ENCODE measurements at places on chromosomes 3 and 15. TPM values are rescaled to one million over a fixed set of nuclear protein-coding genes. Genes with fewer than 3 reads are reported as not detected.

GRCh38 chr15:83720468-83720867 is 66.5 kb downstream of the ADAMTSL3 start:
- no peaks in the 10 kb centered on the region for H3K36me3 ChIP-seq
- no peak overlapping the region for H3K27ac ChIP-seq
- DNase-seq, result no peak
- no peak overlapping the region for H3K4me3 ChIP-seq
- H3K27me3 ChIP-seq, result no peaks in the 10 kb centered on the region

DNA sequence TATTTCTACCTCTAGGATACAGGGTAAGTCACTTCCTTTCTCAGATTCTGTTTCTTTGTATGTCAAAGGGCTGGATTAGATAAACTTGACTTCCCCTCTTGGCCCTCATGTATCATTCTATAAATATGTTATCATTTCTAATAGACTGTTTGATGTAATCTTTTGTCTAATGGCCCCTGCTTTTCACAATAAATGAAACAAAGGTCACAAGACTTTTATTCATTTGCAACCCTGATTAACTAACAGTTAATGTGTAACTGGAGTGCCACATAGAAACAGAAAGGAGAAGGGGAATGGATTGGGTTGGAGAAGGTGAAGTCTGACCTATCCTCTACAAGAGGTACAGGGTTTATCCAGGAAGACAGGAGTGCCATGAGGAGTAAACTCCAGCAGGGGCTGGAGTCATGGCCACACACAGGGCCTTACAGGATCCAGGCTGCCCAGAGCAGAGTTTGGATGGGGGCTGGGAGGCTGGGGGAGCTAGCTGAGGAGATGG is 8.0 kb upstream of the B3GNT5 start:
- H3K27me3 ChIP-seq, result no peaks in the 10 kb centered on the region
- no peaks in the 10 kb centered on the region for H3K4me1 ChIP-seq
- DNase-seq, result no peak
- no peaks in the 10 kb centered on the region for H3K36me3 ChIP-seq

DNA sequence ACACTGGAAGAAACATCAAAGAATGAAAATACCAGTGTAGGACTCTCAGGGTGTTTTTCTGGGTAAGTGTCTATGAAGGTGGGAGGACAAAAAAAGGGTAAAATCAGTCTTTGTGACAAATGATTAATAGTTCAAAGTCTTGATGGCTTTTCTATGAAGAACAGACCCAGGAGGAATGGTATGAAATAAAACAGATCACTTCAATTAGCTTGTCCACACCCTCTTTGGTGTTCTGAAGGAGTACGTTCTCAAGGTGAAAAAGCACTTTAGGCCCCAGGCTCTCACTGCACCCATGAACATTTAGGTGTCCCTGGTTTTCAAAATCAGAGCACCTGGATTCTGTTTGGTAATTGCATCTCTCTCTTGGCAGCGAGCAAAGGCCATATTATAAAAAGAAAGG is 383.6 kb upstream of the NR2F2 start:
- peaks cover 3% of the 10 kb centered on the region for H3K4me1 ChIP-seq
- no peaks in the 10 kb centered on the region for H3K27me3 ChIP-seq
- no peaks in the 10 kb centered on the region for H3K36me3 ChIP-seq
- no peak overlapping the region for H3K27ac ChIP-seq
- DNase-seq, result no peak
- no peak overlapping the region for H3K4me3 ChIP-seq

GRCh38 chr15:75023872-75024636 is 664 bp downstream of the PPCDC start:
- peak; percentile 58 for DNase-seq
- H3K4me1 ChIP-seq, result no peaks in the 10 kb centered on the region
- no peaks in the 10 kb centered on the region for H3K36me3 ChIP-seq
- peak overlapping the region; percentile 97 for H3K4me3 ChIP-seq

- peak; percentile 30 for DNase-seq
- H3K27me3 ChIP-seq, result no peaks in the 10 kb centered on the region
- peak overlapping the region; percentile 58 for H3K27ac ChIP-seq
- H3K4me1 ChIP-seq, result peaks cover 24% of the 10 kb centered on the region
- no peaks in the 10 kb centered on the region for H3K36me3 ChIP-seq
- H3K4me3 ChIP-seq, result no peak overlapping the region
Observed at GRCh38 chr15:31606931-31607497, 280.4 kb downstream of the KLF13 start.

- no peaks in the 10 kb centered on the region for H3K36me3 ChIP-seq
- peaks cover 96% of the 10 kb centered on the region for H3K4me1 ChIP-seq
- no peak overlapping the region for H3K4me3 ChIP-seq
- peak overlapping the region; percentile 98 for H3K27ac ChIP-seq
- H3K27me3 ChIP-seq, result no peaks in the 10 kb centered on the region
- DNase-seq, result peak; percentile 70
Observed at GRCh38 chr3:112650482-112650881, 9.5 kb upstream of the CCDC80 start.

DNA sequence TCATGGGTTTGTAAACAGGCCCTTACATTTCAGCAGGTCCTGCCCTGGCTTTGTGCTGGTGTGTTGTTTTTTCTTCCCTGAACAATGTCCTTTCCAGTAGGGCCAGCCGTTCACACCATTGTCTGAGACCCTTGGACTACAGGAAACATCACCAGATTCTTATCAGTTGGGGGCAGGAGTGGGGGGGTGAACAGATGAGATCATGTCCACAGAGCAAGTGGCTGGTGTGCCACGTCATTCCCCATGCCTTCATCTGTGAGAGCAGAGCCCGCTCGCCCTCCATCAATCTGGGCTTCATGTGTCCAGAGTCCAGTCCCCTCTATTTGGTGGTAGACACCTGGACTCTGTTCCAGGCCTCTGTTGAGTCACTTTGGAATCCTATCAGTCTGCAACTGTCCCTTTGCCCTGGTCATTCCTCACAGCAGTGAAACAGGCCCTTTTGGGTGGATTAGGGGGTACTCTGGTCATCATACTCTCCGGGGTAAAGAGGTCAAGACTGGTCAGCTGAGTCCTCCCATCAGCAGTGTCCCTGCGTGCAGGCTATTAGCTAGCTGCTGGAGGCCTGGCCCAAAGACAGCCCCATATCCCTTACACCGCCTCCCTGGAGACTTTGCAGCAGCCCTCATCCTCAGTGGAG is 15.0 kb downstream of the SEMA3G start:
- no peaks in the 10 kb centered on the region for H3K27me3 ChIP-seq
- no peak overlapping the region for H3K27ac ChIP-seq
- no peak for DNase-seq
- no peaks in the 10 kb centered on the region for H3K4me1 ChIP-seq
- H3K4me3 ChIP-seq, result no peak overlapping the region

GRCh38 chr3:125212091-125212508 is 448 bp downstream of the SLC12A8 start:
- peak overlapping the region; percentile 55 for H3K4me3 ChIP-seq
- H3K36me3 ChIP-seq, result no peaks in the 10 kb centered on the region
- H3K4me1 ChIP-seq, result peaks cover 20% of the 10 kb centered on the region
- no peaks in the 10 kb centered on the region for H3K27me3 ChIP-seq
- no peak for DNase-seq

Gene ACKR4
- 14.8 TPM for polyA plus RNA-seq

Gene GREM1
- polyA plus RNA-seq, result 575 TPM

GRCh38 chr3:187315872-187316271 is 24.3 kb upstream of the MASP1 start:
- DNase-seq, result peak; percentile 78
- no peak overlapping the region for H3K4me3 ChIP-seq
- H3K4me1 ChIP-seq, result peaks cover 18% of the 10 kb centered on the region
- peak overlapping the region; percentile 16 for H3K27ac ChIP-seq
- no peaks in the 10 kb centered on the region for H3K36me3 ChIP-seq

GRCh38 chr15:92266796-92267685 is 126.6 kb upstream of the ST8SIA2 start:
- H3K36me3 ChIP-seq, result no peaks in the 10 kb centered on the region
- no peak for DNase-seq
- H3K27ac ChIP-seq, result no peak overlapping the region

DNA sequence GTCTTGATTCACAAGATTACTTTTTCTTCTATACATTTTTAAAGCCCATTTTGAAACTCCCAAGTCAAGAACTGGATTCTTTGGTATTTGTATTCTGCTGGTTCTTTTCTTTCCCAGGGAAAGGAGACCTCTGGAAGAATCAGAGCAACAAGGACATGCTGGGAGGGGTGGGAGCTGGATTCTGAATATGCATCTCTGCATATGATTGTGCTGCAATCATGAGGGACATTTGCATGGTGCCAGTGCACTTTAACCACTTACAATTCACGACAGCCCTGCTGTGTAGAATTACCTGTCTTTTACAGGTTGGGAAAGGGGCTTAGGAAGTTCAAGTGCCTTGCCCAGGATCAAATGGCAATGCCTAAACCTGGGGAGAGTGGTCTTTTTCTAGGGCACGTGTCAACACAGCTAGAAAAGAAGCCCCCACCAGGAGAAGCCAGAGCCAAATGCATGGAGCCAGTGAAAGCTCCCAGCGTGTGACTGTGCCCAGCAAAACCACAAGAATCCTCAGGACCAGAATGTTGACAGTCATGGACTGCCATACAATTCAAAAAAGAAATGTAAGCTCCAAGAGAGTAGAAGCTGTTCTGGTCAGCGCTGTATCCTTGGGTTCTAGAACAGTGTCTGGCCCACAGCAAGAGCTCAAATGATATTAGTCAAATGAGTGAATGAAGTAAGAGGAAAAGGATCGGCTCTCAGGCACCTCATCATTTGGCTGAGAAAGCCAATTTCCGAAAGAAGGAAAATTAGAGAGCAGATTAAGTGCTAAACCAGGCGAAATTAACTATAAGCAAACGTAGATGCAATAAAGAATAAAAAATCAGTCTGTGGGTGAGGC is 84.5 kb upstream of the MEF2A start:
- peaks cover 15% of the 10 kb centered on the region for H3K4me1 ChIP-seq
- DNase-seq, result no peak
- H3K27me3 ChIP-seq, result no peaks in the 10 kb centered on the region
- no peaks in the 10 kb centered on the region for H3K36me3 ChIP-seq

GRCh38 chr15:90345857-90346256 is 6.2 kb upstream of the ZNF774 start:
- H3K4me3 ChIP-seq, result no peak overlapping the region
- 0 out of 2 replicates have a peak, but pooled peaks cover 6% of the 10 kb centered on the region for H3K4me1 ChIP-seq
- no peak for DNase-seq
- no peaks in the 10 kb centered on the region for H3K36me3 ChIP-seq

Gene LRRC28
- 18.4 TPM for polyA plus RNA-seq

Gene GHSR
- not detected for polyA plus RNA-seq

- H3K4me1 ChIP-seq, result no peaks in the 10 kb centered on the region
- H3K27me3 ChIP-seq, result no peaks in the 10 kb centered on the region
- no peak for DNase-seq
- H3K4me3 ChIP-seq, result no peak overlapping the region
- H3K36me3 ChIP-seq, result no peaks in the 10 kb centered on the region
Observed at GRCh38 chr3:95097493-95097892, 1034.6 kb downstream of the NSUN3 start.

Gene MKRN3
- polyA plus RNA-seq, result 0.68 TPM

Gene CPNE9
- not detected for polyA plus RNA-seq

GRCh38 chr3:153275514-153275913 is 113.5 kb downstream of the RAP2B start:
- H3K4me1 ChIP-seq, result peaks cover 41% of the 10 kb centered on the region
- H3K36me3 ChIP-seq, result no peaks in the 10 kb centered on the region
- no peak for DNase-seq

GRCh38 chr3:97914388-97914787 is 57.8 kb downstream of the RIOX2 start:
- no peak overlapping the region for H3K27ac ChIP-seq
- H3K27me3 ChIP-seq, result no peaks in the 10 kb centered on the region
- no peaks in the 10 kb centered on the region for H3K4me1 ChIP-seq

- DNase-seq, result peak; percentile 29
- peaks cover 40% of the 10 kb centered on the region for H3K4me1 ChIP-seq
- H3K4me3 ChIP-seq, result peak overlapping the region; percentile 99
Observed at GRCh38 chr15:55195996-55196395, 745 bp downstream of the RSL24D1 start.

Gene LIPH
- polyA plus RNA-seq, result 0.34 TPM

Gene DLL4
- polyA plus RNA-seq, result not detected

- no peak overlapping the region for H3K27ac ChIP-seq
- no peaks in the 10 kb centered on the region for H3K36me3 ChIP-seq
- no peak overlapping the region for H3K4me3 ChIP-seq
- H3K27me3 ChIP-seq, result no peaks in the 10 kb centered on the region
- H3K4me1 ChIP-seq, result no peaks in the 10 kb centered on the region
Observed at GRCh38 chr15:47620960-47621681, 96.2 kb upstream of the SEMA6D start.

DNA sequence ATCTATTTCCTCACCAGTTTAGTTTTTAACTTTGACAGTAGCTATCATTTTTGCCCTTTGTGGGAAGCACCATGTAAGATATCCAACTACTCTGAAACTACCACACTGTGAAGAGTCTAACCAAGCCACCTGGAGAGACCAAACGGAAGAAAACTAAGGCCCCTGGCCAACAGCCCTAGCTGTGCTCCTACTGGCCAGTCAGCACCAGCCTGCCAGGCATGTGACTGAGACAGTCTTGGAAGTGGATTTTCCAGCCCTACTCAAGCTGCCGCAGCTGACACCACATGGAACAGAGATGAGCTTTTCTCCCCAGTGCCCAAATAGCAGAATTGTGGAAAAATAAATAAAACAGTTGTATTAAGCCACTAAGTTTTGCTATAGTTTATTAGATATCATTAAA is 2.9 kb upstream of the TBC1D5 start:
- no peak overlapping the region for H3K27ac ChIP-seq
- H3K36me3 ChIP-seq, result no peaks in the 10 kb centered on the region
- H3K4me1 ChIP-seq, result peaks cover 16% of the 10 kb centered on the region
- H3K4me3 ChIP-seq, result no peak overlapping the region
- no peaks in the 10 kb centered on the region for H3K27me3 ChIP-seq

GRCh38 chr3:195692781-195693427 is 27.9 kb upstream of the MUC20 start:
- DNase-seq, result no peak
- no peak overlapping the region for H3K27ac ChIP-seq
- no peaks in the 10 kb centered on the region for H3K27me3 ChIP-seq
- H3K36me3 ChIP-seq, result no peaks in the 10 kb centered on the region
- peaks cover 5% of the 10 kb centered on the region for H3K4me1 ChIP-seq

- peak; percentile 72 for DNase-seq
- no peak overlapping the region for H3K27ac ChIP-seq
- H3K4me3 ChIP-seq, result peak overlapping the region; percentile 59
- no peaks in the 10 kb centered on the region for H3K36me3 ChIP-seq
- H3K27me3 ChIP-seq, result no peaks in the 10 kb centered on the region
Observed at GRCh38 chr3:52317208-52318000, 1.3 kb downstream of the DNAH1 start.

GRCh38 chr3:123229145-123229544 is 27.4 kb downstream of the SEC22A start:
- H3K27ac ChIP-seq, result no peak overlapping the region
- peaks cover 13% of the 10 kb centered on the region for H3K36me3 ChIP-seq

DNA sequence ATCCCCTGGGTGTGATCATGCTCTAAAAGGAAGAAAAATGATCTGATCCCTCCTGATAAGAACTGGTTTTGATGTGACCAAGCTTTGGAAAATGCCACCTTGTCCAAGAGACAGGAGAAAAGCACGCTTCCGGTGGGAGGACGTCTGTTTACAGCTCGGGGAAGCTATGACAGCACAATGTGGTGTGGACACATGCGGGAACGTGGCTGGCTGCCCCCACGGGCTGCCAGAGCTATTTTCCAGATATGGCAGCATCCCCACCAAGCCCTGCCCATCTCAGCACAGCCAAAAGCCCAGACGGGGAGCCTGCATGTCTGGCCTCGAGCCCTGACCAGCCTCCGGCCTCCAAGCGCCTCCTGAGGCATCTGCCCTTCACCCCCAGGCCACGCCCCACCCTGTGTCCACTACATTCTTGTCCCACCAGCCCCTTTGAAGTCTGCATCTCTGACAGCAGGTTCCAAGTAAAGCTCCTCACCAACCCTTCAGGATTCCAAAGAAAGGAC is 63.2 kb upstream of the HRH1 start:
- no peak overlapping the region for H3K27ac ChIP-seq
- H3K27me3 ChIP-seq, result no peaks in the 10 kb centered on the region
- H3K36me3 ChIP-seq, result no peaks in the 10 kb centered on the region
- no peak overlapping the region for H3K4me3 ChIP-seq
- peaks cover 19% of the 10 kb centered on the region for H3K4me1 ChIP-seq

Gene ST3GAL6
- 0.56 TPM for polyA plus RNA-seq

Gene ALDH1A3
- 4.8 TPM for polyA plus RNA-seq

All from GM23248 (cell line).